ENCODE measurements at places on chromosomes 2 and 18.
A peak's percentile ranks its signal among the peaks of the same experiment; 100 is the strongest.

DNA sequence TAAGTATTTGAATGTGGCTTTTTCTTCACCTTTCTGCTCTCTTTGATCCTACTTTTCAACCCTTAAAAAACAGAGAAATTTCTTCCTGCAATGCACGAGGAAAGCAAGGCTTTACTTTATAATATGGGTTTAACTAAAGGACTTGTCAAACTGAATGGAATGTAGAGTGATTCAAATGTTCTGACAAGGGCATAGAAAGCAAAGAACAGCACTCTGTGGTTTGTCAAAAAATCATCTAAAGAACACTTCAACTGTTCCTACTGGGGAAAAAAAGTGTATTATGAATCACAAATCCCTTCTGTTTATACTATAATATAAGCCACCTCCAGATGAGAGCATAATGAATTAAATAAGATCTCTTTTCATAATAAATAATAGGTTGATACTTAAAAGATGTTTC is 45.0 kb upstream of the RIT2 start:
- no peak for DNase-seq

- no peak for DNase-seq
These were observed 142.8 kb downstream of the ACTR3 start for GRCh38 chr2:114032705-114033104.

GRCh38 chr18:55185391-55185790 is 226.1 kb upstream of the CCDC68 start:
- DNase-seq: no peak

GRCh38 chr2:206482123-206482522 is 38.8 kb downstream of the ADAM23 start:
- DNase-seq: no peak

- DNase-seq: peak; percentile 70
These were observed 1.4 kb downstream of the NEDD4L start for GRCh38 chr18:58045242-58046092.

DNA sequence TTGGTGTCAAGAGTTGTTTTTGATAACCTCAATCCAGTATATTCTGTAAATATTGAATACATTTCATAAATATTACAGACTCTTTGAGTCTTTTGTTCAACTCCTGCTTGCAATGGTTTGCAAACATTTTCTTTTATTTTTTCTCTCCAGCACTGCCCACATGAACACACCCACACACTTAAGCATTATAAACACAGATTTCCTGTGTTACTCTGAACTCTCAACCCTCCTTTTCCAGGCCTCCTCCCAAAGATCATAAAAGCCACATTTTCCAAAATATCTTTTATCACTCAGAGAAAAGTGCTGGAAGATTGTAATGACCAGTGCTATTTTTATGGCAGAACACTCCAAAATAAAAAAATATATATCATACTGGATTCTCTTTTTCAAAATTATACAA is 20.5 kb downstream of the ARHGAP25 start:
- no peak for DNase-seq

DNA sequence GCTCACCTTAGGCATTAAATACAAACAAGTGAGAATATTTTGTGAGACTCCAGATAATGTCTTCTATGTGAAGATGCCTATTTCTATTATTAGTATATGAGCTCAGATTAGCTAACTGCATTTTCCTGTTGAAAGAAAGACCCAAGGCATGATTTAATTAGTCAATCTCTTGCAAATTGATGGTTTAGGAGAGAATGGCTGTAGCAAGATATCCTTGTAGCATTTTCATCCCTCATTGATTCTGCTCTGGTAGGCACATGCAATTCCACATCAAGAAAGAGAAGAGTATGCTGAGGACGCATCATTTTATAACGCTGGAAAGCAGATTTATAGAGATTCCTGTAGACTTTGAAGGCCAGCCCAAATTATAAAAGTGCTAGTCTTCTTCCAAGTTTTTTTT is 332.0 kb downstream of the SOX11 start:
- no peak for DNase-seq

DNA sequence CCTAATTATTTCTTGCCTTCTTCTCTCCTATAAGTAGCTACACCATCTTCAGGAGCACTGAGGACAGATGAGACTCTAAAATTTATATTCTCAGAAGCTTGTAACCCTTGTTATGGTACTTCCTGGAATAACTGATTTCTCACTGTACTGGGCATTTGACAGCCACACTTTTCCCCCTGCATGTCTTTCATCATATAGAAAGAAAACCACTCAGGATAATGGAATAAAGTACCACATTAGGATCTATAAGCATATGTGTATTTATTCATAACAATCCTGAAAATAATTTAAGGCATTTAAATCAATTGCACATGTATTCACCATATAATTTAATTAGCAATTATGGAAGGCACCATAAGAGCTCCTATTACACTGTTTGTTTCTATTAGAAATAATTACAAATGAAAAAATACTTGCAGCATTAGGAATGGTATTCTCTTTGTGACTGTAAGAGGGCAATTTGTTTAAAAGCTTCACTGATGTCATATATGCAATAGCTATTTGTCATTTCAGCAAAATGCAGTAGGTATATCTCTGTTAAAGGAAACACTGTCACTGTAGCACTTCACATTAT is 216.9 kb upstream of the FSHR start:
- DNase-seq: no peak

GRCh38 chr2:200180943-200181342 is 125.5 kb upstream of the SPATS2L start:
- DNase-seq: no peak

DNA sequence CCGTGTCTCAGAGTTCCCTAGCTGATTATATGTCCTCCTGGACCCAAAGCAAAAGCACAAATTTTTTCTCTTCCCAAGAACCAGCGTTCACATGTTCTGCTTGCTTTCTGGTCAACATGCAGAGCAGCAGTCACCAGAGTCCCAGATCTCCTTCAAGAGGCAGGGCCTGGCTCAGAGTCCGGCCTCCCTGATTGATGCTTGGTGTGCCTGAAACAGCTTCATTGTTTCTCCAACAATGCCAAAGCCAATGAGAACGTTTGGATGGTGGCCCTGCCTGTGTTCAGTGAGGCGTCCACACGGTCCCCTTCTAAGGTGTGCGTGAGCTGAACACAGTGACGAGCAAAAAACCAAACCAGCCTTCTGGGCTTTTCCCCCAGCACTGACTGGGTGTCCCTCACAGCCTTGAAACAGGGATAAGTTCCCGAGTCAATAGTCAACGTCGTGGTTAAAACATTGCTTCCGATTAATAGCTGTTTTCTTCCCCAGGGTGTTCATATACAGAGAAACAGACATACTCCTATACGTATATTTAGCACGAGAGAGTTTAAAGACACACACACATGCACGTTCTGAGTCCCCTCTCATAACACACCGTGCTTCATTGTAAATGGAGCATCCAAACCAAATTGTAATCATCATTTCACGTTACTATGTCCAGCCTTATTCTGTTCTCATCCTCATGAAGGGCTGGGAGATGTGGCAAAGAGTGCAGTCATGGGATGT is 19.3 kb upstream of the POU3F3 start:
- no peak for DNase-seq

- no peak for DNase-seq
These were observed 13.6 kb upstream of the CXCR4 start for GRCh38 chr2:136131484-136131960.

DNA sequence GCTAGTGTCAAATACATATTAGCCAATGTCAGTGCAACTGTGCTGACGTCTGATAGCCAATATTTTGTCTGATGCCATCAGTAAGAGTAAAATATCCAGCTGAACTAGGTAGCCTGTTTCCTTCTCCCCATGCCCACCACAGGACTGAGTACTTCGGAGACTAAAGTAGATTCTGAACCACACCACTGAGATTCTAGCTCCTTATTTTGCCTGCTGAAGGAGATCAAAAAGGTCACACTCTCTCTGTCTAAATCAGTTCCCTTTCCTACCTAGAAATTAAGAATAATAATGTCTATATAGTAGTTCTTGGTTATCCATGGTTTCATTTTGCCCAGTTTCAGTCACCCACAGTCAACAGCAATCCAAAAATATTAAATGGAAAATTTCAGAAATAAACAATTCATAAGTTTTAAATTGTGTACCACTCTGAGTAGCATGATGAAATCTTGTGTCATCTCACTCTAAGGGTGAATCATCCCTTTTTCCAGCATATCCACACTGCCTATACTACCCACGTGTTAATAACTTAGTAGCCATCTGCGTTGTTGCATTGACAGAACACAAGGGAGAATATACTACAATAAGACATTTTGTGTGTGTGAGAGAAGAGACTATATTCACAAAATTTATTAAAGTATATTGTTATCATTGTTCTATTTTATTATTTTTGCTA is 1043.3 kb upstream of the PIK3C3 start:
- no peak for DNase-seq

DNA sequence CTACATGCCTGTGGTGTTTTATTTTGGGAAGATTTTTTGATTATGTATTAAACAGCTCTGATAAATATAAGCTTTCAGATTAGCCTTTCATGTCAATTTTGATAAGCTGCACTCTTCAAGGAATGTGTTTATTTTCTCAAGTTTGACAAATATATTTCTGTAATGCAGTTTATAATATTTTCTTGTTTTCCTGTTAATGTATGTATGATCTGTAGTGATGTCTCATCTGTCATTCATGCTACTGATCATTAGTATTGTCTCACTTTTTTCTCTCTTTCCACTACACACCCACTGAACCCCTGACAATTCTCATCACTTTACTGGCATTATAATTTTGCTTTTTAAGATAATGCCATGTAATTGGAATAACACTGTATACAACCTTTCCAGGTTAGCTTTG is 100.9 kb downstream of the TMEM18 start:
- no peak for DNase-seq

GRCh38 chr2:12504443-12504842 is 212.3 kb upstream of the TRIB2 start:
- DNase-seq: no peak

- DNase-seq: no peak
These were observed 48.0 kb downstream of the SERPINB8 start for GRCh38 chr18:64017870-64018269.

DNA sequence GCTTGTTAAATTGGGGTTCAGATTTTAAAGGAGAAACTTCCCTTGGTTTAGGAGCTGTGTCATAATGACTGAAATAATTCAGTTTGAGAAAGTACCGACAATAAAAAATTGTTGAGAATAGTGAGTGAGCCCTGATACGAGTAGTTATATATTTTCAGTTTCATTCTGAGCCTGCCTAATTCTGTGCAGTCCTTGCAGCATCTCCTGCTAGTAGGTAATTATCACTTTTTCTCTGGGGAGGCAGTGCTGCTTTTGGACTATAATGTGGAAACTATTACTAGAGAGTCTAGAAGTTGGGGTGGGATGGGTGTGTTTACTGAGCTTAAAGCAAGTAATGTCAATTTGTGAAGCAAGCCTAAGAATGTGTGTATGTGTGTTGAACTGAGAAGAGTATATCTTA is 21.7 kb downstream of the ZNF638 start:
- DNase-seq: no peak

GRCh38 chr2:73187549-73187948 is 14.8 kb upstream of the NOTO start:
- DNase-seq: no peak

DNA sequence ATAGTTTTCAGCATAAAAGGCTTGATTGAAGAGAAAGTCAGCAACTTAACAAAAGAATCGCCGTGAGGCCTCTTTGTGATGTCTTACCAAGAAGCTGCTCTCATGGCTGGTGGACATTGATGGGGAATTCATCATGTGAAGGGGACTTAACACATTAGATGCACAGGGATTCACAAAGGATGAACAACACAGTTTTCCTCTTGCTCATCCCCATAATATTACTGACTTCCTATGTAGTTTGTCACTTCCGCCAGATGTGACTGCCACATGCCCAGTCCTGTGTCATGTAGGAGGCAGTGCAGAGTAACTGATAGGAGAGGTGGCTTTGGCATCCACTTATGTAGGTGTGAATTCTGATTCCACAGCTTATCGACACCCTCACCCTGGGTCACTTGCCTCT is 232.6 kb upstream of the LYPD1 start:
- no peak for DNase-seq

DNA sequence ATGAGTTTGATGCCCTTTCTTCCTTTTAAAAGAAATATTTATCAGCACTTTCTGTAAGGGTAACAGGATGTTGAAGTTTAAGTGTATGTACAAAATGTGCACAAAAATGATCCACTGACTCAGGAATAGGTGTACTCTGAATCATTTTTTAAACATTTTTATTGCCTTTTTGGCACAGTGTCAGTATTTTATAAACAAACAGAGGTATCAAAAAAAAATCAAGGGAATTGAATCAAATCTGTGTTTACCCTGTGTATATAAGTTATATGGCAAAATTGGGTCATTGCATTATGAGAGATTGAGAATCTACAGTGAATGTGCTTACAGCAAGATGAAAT is 513.9 kb upstream of the NETO1 start:
- DNase-seq: no peak

GRCh38 chr2:118539290-118539689 is 308.2 kb downstream of the EN1 start:
- DNase-seq: peak; percentile 49

GRCh38 chr2:208466151-208466919 is 59.7 kb downstream of the PTH2R start:
- DNase-seq: peak; percentile 57

- DNase-seq: no peak
These were observed 145.9 kb downstream of the GFPT1 start for GRCh38 chr2:69241093-69241492.

GRCh38 chr2:162769066-162769465 is 69.5 kb downstream of the KCNH7 start:
- no peak for DNase-seq

GRCh38 chr2:112725545-112726457 is 5.0 kb downstream of the NT5DC4 start:
- no peak for DNase-seq

GRCh38 chr2:31365834-31366505 is 48.6 kb downstream of the XDH start:
- no peak for DNase-seq

DNA sequence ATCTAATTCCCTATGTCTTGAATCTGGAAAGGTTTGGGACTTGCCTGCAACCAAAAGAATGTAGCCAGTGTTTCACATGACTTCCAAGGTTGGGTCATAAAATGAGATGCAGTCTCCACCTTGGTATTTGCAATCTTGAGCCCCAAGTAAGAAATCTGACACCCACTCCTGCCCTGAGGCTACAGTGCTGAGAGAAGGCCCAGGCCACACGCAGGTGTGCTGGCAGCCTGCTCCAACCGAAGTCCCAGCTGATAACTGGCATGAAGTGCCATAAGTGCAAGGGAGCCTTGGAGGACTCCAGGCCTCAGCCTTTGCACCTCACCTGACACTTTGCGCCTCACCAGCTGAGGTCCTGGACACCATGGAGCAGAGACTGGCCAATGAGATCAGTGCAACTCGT is 182.7 kb downstream of the ANAPC1 start:
- DNase-seq: no peak

Data from ecto neural progenitor cell (in vitro differentiated cells).